ENCODE measurements at places on chromosomes 7 and 10.

- DNase-seq: no peak
Observed at GRCh38 chr10:2119316-2119715, 382.0 kb upstream of the ADARB2 start.

- no peak for DNase-seq
Observed at GRCh38 chr7:57505176-57505575, 55.2 kb downstream of the ZNF716 start.

GRCh38 chr7:124029396-124030188 is 3.3 kb downstream of the TMEM229A start:
- DNase-seq: no peak

DNA sequence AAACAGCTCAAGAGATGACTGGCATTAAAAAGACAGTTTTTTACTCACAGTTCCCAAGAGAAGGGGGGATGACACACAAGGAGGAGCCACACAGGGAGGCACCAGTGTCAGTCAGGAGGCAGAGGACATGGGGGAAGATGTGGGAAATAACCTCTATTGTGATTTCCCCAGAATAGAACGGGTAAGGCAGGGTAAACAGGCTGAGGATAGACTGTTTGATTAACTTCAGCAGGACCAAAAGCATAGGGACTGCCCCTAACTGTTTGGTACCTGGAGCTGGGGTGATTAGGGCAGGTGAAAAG is 60.7 kb downstream of the RAPGEF5 start:
- no peak for DNase-seq

GRCh38 chr7:154720016-154720415 is 282.9 kb downstream of the PAXIP1 start:
- DNase-seq: no peak

GRCh38 chr7:110645060-110645459 is 445.9 kb upstream of the LRRN3 start:
- DNase-seq: no peak

DNA sequence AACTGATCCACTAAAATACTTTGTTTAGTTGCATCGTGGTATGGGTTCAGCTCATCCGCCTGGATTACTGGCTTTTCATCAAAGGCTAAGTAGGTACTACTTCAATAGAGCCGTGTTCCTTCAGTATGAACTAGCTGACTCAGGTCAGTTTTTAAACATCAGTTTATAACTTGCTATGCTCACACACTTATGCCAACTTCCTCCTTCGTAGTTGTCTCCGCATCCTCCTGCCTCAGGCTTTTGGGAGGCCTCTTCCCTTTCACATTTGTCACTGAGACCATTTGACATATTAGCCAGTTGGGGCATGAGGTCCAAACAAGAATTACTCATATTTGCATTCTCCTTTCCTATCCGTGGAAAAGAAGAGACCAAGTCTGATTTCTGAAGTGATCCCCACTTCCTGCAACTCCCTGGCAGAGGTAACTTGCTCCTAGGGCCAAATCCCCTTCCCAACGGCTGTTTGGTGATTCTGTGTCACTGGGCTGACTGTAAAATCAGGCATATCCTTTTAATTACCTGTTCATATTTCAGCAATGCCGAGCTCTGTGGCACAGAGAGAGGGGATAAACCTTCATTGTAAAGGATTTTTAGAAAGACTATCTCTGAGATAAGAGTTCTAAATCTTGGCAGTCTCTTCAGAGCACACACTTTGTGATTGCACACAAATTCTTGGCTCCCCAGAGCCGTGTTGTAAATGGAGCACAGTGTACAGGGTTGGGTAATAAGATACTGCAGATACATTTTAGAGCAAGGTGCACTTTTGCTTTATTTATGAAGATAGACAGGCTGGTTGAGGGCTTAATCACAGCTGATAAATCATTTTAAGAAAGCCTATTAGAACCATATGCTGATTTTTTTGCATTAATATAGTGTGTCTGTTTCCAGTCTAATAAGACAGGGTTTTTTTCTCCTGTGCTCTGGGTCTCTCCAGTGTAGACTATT is 108.0 kb downstream of the CREB5 start:
- DNase-seq: no peak

DNA sequence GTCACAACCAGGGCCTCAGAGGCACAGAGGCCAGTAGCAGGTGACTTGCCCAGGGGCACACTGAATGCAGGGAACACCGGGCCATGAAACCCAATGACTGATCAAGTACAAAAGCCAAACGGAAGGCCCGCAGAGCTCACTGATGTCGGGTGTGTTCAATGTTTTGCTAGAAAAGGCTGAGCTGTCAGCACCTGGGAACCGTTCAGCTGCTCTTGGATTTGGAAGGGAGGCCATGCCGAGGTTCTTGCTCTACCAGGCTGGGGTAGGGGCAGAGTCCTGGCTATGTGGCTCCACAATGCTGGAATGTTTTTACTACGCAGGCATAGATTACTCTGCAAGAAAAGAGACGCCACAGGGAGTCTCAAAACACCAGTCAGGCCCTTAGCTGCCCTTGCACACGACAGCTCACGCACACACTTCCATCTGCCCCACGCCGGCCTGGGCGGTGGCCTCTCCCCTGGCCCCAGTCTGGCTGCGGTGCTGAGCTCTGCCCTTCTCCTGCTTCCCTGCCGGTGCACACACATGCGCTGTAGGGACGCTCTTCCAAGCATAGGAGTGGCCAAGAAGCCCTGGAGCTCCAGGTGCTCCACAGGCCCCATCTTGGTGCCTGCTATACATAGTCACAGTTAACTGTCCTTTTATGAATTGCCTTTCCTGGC is 79.9 kb downstream of the ZRANB1 start:
- no peak for DNase-seq

- DNase-seq: no peak
Observed at GRCh38 chr7:148828965-148829364, 55.1 kb downstream of the EZH2 start.

DNA sequence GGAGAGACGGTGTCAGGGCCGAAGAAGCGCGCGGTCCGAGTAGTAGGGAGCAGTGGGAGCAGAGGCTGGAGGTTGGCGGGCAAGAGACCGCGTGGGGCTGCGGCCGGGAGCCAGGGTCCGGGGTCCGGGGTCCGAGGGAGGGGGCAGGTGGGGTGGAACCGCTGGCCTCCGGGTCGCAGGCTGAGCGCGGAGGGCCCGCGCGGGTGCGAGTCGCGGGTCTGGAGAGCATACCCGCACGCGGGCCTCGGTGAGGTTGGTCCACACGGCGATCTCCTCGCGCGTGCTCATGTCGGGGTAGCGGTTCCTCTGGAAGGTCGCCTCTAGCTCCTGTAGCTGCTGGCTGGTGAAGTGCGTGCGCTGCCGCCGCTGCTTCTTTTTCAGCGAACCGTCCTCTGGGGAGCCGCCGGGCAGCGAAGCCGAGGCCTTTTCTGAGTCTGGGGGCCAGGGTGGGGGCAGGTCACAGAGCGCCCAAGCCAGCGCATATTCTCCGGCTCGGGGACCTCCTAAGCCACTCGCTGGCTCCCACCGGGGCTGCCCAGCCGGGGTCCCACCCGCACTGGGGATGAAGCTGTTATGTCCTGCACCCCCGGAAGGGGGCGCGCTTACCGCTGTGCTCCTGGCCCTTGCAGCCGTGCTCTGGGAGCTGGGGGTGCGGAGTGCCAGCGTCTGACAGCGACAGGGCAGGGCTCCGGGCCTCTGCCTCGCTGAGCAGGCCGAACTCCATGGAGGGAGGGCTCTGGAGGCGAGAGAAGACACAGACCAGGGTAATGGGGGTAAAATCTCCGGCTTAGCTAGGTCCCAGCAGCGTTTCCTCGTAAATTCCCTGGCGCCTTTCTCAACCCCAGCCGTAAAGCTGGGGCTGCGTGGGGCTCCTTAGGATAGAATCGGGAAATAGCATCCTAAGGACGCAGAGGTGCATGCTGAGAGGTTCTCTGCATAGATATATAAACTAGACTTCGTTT is 5.5 kb downstream of the ELOVL3 start:
- DNase-seq: no peak
